ENCODE measurements at places on chromosomes 7 and 10.

DNA sequence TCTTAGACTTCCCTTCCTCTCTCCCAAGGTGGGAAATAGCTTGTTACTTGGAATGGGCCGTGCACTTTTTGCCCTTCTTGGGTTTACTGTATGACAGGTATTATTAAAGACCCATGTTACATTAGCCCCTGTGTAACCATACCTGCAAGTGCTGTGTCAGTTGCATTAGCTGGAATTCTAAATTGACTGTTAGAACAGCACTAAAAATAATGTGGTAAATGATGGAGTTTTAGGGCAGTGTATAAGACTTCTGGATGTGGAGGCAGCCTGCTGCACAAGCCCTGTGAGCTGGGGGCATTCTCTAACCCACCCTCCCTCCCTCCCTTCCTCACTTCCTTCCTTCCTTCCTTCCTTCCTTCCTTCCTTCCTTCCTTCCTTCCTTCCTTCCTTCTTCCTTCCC, 52.7 kb downstream of the GALNT17 start:
- no peak for DNase-seq

- no peak for DNase-seq
These were observed 9.8 kb downstream of the CEP41 start for GRCh38 chr7:130430841-130431666.

DNA sequence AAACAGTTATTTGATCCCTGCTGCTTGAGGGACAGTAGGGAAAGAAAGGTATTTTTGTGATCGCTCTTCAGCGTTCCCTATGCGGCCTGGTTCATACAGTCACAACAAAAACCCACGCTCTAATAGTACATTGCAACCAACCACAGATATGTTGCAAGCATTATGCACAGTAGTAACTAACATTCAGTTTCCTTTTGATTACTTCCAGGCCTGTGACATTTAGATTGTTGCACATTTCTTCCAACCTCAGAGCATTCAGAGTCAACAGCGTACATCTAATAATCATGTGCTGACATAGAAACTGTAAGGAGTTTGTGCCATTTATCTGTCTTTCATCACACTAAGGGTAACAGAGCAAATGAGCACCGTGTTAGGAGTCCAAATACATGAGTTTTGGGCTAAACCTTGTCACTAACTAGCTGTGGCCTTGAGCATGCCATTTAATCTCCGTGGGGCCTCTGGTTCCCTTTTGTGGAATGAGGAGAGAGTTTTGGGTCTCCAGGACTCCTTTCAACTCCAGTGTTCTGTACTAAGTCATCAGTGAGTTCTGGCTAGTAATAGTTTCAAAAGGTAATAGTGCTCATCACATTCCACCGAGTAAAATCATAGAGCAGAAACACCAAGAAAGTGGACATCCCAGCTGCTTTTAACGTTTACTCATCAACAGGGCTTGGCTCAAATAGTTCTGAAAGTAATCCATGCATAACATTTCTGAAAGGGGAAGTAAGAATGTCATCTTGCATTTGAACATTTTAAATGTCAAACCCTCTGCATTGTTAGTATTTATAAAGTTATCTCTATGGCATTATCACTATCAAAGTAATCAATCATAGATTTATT, 99.0 kb upstream of the FZD1 start:
- no peak for DNase-seq

DNA sequence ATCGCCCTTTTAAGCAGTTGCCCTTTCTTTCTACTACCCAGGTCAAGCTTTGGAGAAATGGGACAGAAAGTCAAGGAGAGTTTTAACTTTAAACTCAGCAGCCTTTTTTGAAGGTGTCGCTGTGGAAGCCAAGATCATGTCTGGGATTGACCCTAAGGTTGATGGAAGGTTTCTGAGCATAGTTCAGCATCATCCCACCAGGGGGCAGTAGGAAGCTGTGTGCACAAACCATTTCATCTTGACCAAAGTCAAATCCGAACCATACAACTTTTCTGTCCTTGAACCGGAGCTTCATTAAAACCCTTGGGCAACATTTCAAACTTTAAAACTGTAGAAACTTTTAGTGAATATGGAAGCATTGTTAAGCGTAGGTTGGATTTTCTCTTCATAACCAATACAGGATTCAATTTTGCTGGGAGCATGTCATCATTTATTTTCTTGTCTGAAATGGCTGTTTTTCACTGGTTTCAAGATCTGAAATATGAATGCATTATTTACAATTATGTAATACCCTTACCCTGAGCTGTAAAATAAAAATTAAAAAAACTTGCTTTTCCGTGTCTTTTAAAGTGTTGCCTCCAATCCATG, 214.4 kb upstream of the KIAA1217 start:
- no peak for DNase-seq

DNA sequence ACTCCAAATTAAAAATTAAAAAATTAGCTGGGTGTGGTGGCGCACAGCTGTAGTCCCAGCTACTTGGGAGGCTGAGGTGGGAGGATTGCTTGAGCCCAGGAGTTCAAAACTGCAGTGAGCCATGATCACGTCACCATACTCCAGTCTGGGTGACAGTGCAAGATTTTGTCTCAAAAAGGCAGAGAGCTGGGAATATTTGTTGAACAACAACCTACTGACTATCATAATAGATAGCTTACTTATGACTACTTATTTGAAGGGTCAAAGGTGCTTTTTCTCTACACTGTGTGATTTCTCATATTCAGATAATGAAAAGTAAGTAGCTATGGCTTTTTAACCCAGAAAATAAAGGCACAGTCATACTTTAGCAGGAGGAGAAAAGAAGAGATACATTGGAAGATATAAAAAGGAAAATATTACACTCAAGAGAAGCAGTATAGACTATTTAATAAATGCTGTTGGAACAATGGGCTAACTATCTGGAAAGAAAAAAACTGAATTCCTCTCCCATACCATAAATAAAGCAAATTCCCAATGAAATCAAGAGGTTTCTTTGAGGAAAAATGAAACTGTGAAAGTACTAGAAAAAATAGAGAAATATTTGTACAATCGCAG, 6.7 kb downstream of the GSDME start:
- no peak for DNase-seq

- no peak for DNase-seq
These were observed 6.7 kb downstream of the SH2D4B start for GRCh38 chr10:80544316-80544953.

DNA sequence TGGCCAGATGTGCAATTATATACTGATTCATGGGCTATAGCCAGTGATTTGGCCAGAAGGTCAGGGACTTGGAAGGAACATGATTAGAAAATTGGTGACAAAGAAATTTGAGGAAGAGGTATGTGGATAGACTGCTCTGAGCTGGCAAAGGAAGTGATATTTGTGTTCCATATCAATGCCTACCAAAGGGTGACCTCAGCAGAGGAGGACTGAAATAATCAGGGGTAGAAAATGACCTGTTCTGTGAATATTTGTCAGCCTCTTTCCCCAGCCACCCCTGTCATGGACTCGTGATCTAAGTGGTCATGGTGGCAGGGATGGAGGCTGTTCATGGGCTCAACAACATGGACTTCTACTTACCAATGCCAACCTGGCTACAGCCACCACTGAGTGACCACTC, 47.0 kb downstream of the PTPRE start:
- DNase-seq, result no peak

GRCh38 chr7:150983893-150984368, 5.8 kb upstream of the KCNH2 start:
- DNase-seq, result no peak

DNA sequence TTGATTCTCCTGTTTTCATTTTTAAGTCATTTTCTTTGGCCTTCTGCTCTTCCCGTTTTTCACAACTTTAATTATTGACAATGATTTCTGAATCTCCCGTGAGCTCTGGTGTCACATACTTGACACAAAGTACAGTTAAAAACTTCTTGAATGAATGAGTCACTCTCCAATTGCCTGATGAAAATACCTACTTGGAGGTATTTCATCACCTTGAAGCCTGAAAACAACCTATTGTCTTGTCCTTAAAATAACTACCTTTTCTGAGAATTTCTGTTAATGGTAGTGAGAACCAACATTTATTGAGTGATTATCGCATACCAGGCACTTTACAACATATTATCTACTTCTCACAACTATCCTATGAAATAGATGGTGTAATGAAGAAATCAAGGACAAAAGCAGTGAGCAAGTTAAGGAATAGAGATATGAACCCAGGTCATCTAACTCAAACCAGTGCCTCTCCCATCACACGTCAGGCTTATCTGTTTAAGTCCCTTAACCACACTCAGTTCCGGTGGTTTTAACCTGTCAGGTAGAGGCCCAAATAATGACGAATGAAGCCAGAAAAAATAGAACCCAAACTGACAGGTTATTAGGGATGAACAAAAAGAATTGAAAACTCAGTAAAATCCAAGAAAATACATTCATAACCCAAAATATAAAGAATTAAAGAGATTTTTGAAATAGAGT, 11.6 kb downstream of the BET1 start:
- DNase-seq, result no peak

GRCh38 chr10:104648421-104648820, 7.3 kb downstream of the SORCS3 start:
- no peak for DNase-seq

GRCh38 chr7:30309302-30309701, 24.9 kb downstream of the ZNRF2 start:
- no peak for DNase-seq

GRCh38 chr7:36978461-36978860, 254.2 kb upstream of the AOAH start:
- no peak for DNase-seq

DNA sequence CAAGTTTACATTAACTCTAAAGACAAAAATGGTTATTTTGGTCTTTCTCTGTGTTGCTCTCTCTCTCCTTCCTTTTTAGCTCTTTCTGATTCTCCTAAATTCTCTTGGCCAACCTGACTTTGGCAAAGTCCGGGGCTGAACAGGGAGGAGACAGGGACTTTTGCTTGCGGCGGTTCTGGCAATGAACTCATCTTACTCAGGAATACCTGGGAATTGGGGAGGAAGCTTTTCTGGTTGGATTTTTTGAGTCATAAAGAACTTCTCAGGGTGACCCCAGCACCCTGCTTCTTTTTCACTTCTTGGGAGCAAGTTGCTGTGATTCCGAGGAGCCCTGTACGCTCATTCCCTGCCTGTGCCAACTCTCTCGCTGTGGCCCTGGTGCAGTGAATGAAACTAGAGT, 16.0 kb downstream of the GATA3 start:
- peak; percentile 36 for DNase-seq

DNA sequence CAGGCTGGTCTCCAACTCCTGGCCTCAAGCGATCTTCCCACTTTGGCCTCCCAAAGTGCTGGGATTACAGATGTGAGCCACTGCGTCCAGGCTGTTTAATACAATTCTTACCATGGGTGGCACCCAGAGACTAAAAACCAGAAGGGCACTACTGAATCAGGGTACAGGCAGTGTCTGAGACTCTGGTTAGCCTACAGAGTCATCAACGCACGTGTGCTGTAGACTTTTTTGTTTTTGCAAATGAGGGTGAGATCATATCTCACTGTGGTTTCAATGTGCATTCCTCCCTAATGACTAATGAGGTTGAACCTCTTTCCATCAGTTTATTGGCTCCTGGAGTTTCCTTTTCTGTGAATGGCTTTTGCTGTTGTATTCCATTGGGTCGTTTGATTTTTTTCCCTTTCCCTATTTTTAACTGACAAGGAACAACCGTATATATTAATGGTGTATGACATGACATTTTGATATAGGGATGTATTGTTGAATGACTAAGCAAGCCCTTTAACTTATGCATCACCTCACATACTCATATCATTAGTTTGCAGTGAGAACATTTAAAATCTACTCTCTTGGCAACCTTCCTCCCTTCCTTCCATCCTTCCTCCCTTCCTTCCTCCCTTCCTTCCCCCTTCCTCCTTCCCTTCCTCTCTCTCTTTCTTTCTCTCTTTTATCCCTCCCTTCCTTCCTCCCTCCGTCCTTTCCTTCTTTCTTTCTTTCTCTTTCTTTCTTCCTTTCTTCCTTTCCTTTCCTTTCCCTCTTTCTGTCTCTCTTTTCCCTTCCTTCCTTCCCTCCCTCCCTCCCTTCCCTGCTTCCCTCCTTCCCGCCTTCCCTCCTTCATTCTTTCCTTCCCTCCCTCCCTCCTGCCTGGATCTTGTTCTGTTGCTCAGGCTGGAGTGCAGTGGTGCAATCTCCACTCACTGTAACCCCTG, 9.3 kb upstream of the TMEM270 start:
- DNase-seq, result no peak

DNA sequence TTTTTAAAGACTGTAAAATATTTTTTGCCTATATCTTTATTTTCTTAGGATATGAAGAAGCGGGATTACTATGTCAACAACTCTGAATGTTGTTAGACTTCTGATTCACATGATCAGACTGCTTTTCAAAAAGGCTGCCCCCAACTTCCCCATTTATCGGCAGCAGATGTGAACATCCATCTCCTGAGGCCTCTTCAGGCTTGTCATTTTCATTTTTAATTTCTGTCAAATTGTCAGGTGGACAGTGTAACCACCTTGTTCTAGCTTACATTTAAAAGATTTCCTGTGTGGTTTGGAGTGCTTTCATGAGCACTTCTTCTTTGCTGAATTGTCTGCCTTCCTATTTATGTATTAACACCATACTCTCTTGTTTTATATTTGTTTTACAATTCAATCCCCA, 78.8 kb upstream of the GSDME start:
- DNase-seq, result no peak

DNA sequence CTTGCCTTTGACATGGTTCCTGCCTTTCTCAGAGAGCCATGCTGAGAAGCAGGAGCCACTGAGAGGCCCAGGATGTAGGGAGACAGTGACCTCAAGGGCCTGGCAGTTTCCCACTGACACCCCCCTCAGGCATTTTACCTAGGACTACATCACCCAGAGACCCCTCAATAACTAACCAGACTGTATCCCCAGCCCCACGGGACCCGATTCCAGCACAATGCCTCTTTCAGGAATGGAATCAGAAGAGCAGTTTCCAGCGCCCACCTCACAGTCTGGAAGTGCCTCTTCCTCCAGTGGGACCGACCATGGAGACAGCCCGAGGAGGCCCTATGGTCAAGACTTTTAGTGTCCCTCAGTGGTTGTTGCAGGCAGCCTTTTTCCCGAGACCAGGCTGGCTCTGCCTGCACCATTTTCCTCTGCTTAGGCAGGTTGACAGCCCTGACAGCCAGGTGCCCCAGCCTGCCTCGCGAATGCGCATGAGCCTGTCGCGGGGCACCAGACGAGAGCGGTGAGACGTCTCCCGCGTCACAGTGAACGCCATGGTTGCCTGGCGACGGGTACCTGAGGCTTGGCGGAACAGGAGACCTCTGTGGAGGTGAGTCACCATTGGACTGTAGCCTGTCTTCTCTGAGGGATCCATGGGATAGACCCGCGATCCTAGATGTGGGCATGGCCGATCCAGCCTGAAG, 28.4 kb upstream of the ZNF273 start:
- DNase-seq, result no peak

DNA sequence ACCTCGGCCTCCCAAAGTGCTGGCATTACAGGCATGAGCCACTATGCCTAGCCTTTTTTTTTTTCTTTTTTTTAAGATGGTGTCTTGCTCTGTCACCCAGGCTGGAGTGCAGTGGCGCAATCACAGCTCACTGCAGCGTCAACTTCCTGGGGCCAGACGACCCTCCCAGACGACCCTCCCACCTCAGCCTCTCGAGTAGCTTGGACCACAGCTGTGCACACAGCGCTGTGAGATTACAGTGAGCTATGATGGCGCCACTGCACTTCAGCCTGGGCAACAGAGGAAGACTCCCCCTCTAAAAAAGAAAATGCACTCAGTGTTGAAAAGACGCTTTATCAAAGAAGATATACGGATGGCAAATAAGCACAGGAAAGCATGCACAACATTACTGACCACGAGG, 16.5 kb upstream of the WIPI2 start:
- no peak for DNase-seq

Data from sigmoid colon (tissue), 7 donors.